Femur (tissue), 1 donor: ENCODE measurements at places on chromosomes 1 and 21.
A peak's percentile ranks its signal among the peaks of the same experiment; 100 is the strongest.

GRCh38 chr1:83697961-83698360 is 301.0 kb downstream of the TTLL7 start:
- DNase-seq = no peak

GRCh38 chr1:30185313-30185712 is 538.1 kb downstream of the MATN1 start:
- no peak for DNase-seq

- no peak for DNase-seq
Measured at GRCh38 chr1:218517459-218517858, 172.3 kb downstream of the TGFB2 start.

- DNase-seq = no peak
Measured at GRCh38 chr21:37896788-37897187, 19.5 kb downstream of the KCNJ6 start.

- DNase-seq = no peak
Measured at GRCh38 chr1:64655861-64656260, 89.0 kb upstream of the RAVER2 start.

DNA sequence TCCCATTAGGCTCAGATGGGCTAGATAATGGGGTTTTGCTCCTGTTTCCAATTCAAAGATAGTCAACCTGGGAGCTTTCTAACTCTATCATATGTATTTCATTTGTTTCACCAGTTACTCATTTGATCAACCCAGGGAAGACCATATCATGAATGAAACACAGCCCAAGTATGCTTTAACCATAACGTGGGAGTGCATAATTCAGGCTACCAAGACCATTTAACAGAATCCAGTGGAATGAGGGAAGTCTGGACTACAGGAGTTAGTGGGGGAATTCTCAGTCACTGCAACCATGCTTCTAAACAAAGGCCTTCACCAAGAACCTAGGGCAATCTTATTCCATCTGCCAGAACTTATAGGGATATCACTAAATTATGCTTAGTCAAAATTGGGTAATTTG is 15.0 kb upstream of the SLC16A1 start:
- DNase-seq = no peak

DNA sequence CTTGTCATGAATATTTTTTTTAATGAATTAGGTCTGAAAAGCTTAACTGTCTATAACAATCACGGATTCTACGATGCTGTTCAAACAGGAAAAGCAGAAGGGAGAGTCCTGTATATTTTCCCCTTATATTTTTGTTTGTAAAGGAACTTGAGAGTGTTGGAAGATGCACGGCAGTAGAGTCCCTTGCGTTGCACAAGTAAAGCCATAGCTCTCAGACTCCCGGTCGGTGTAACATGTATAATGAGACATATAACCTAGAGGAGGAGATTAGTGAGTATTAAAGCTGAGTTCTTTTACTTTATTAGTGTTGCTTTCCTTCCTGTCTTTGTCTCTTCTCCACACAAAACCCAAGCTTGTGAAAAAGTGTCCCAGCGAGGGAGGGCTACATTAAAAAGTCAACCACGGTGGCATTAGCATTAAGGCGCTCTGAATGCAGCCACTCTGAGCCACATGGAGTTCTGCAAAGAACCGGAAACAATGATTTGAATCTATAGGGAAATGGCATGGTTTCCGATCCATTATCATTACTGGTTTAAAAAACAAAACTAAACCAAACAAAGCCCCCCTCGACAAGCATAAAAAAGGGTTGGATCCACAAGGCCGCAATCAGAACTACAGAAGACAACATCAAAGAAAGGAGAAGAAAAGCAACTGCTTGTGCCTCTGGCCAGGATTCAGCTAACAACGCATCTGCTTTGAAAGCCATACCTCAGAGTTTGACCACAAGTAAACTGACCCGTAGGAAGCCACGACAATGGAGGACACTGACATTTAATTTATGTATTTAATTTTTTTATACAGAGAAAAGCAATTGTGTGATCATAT is 356.8 kb downstream of the LMO4 start:
- no peak for DNase-seq

GRCh38 chr1:204254031-204254661 is 40.4 kb upstream of the GOLT1A start:
- no peak for DNase-seq

GRCh38 chr1:170668209-170669106 is 4.5 kb downstream of the PRRX1 start:
- DNase-seq = peak; percentile 45

DNA sequence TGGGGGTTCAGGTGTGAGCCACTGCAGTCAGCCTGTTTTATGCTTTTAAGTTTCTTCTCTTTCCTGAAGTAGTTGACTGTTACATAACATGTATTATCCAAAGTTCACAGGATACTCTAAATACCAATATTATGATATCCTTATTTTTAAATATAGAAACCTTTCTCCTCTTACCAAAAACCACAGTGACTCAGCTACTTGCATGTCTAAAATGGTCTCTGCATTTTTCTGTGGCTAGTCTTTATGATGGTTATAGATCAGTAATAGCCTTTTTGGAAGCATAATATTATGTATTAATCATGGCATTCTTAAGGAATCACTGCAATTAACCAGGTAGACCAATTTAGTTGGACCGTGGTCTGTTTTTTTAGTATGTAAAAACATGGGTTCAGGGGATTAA is 210.8 kb upstream of the CACYBP start:
- no peak for DNase-seq

DNA sequence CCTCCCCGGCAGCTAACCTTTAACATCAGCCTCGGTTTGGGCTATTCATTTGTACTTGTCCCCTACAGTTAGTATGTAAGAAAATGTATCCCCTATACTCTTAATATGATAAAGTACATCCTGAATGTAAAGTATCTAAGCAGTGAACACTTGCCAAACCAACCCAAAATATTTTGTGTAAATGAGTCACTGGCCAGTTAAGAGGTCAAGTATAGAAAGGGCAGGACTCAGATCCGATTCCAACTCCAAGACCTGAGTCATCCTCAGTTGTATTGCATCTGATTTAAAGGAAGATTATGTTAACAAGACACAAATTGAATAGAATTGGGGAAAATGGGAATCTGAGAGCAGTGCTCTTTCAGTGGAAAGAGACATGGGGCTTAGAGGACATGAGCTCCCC is 84.4 kb downstream of the CD58 start:
- no peak for DNase-seq

DNA sequence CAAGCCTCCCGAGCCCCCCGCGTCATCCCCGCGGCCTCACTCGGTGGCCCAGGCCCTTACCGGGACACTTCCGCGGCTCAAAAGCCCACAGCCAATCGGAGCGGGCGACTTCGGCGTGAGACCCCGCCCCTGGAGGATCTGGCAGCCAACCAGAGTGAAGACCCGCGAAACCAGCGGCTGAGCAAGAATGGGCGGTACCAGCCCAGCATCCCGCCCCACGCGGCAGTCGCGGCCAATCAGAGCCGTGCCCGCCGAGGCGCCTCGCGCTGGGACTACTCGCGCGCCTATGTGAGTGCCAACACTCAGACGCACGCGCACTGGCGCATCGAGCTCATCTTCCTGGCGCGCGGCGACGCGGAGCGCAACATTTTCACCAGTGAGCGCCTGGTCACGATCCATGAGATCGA is 22.5 kb downstream of the DISP3 start:
- peak; percentile 65 for DNase-seq

GRCh38 chr1:175434283-175434860 is 241.8 kb upstream of the KIAA0040 start:
- DNase-seq = no peak

GRCh38 chr1:109570414-109570813 is 22.0 kb downstream of the GNAI3 start:
- DNase-seq = no peak

- DNase-seq = no peak
Measured at GRCh38 chr1:65431111-65431705, 10.7 kb downstream of the LEPR start.

- no peak for DNase-seq
Measured at GRCh38 chr1:28240024-28240423, 4.1 kb downstream of the ATP5IF1 start.

DNA sequence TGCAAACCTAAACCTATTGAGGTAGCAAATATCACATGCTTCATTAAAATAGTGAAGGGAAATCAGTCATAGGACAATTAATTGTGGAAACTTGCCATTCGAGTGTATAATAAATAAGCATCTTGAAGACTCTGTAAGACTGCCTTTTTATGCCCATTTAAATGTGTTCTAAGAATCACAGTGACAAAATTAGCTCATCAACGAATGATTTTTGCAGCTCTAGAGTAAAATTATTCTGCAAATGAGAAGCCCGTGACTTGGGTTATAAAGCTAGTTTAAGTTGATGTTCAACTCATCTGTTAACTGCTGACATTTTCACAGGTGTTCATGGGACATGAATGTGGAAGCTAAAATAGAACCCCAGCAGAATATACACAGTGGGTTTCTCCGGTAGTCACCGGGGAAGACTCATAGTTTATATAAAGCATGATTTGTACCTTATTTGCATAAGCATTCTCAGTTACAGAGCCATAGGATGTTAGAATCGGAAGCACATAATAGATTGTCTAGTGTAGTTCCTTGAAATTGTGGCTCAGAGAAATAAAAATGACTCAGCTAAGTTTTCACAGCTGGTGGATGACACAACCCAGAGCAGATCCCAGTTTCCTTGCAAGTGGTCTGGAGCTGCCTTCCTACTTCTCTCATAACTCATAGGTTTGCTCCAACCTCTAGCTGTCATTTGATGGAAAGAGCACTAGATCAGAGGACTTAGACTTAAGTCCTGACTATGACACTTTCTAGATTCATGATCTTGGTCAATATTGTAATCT is 107.3 kb downstream of the UCHL5 start:
- peak; percentile 36 for DNase-seq

GRCh38 chr1:111895469-111895868 is 94.0 kb downstream of the KCND3 start:
- DNase-seq = no peak

DNA sequence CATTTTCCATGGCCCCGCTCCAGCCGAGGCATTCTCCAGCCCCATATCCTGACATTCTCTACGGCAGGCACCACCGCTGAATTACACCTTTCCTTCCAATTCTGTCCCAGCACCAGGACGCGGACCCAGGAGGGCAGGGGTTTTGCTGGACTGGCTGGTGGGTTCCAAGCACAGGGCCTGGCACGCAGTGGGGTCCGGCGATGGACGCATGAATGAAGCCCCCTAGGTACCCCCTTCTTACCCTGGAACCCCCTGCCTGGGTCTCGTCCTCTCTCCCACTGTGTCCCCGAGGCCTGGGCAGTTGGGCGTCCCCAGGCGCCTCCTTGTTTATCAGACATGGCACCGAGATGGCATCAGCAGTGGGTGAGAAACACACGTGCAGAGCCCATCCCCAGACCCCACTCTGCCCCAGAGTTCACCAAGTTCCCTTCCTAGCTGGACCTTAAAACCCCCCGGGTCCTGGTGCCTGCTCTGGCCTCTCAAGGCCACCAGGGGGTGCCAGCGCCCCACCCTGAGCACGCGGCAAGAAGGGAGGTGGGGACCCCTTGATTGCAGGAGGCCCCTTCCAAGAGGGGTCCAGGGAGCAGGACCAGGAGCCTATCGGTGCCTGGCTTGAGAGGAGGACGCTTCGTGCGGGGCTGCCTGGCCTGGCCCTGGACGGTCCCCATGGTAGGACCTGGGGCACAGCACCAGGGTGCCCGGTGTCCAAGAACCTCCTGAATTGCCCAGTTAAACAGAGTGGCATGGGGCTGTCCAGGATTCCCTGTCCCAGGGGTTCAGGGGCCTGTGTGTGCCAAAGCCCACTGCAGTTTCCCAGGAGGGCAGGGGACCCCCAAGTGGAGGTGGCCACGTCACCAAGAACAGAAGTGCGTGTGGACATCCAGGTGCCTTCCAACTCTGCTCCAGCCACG is 46.1 kb downstream of the MEGF6 start:
- no peak for DNase-seq
